ENCODE measurements at places on chromosomes 2 and 18.

DNA sequence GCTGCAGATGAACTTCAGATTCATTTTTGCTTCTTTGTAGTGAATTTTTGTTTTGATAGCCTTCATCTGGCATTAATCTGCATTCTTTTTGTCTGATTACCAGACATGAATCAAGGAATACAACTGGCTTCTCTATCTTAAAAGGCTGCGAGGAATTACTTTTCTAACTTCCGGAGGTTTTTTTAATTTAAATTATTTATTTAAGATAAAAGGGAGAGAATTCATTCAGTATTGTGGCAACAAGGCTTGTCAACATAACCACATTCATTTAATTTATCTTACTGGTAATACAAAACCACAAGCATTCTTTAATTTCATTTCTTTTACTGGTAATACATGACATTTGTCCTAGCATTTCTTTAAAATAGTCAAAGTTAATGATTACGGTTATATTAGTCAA, 36.0 kb downstream of the CSRNP3 start:
- DNase-seq = peak; percentile 16

DNA sequence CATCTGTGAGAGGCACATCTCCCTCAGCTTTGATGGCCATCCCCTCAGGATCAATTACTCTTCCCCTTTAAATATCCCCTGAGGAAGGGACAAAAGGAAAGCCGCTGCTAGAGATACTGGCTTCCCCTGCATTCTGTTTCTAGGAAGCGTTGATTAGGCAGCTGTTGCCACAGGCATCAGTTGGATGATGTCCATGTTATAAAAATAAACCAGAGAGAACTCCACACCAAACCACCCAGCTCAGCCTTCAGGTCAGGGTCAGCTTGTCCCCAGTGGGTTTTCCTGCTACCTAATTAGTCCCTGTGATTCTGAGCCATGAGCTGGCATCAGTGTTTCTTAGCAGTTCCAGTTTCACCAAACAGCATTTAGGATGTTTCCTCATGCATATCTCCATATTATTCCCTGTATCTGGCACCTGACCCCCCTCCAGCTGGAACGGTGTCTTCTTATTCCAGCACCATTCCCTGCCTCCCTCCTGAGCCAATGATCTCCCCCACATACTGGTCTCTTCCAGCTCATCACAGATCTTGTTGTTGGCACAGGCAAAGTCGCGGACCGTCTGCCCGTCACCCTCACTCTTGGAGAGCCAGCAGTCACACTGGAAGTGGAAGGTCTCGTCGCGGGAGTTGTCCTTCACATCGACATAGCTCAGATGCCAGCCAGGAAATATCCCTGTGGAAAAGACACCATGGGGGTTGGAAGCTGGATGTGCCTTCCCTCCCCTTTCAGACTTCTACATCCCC, 168.4 kb downstream of the LOXHD1 start:
- no peak for DNase-seq

GRCh38 chr18:44826418-44827259, 146.0 kb downstream of the SETBP1 start:
- DNase-seq = peak; percentile 99

- peak; percentile 66 for DNase-seq
Observed at GRCh38 chr18:44562986-44563385, 117.7 kb upstream of the SETBP1 start.

DNA sequence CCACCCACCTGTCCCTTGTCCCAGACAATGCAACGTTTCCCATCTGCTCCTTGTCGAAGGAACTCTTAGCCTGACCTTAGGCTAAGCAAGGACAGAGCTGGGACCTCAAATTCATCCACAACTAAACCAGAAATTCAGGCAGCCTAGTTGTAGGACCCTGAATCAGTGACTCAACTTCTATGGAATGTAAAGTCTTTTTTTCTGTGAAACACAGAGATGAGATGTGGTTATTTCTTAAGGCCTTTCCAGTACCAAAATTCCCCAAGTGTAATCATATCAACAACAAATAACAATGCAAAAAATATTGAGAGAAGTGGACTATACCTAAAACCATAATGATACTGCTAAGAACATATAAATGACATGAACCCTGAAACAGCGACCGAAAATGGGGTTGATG, 46.7 kb downstream of the EN1 start:
- peak; percentile 20 for DNase-seq

DNA sequence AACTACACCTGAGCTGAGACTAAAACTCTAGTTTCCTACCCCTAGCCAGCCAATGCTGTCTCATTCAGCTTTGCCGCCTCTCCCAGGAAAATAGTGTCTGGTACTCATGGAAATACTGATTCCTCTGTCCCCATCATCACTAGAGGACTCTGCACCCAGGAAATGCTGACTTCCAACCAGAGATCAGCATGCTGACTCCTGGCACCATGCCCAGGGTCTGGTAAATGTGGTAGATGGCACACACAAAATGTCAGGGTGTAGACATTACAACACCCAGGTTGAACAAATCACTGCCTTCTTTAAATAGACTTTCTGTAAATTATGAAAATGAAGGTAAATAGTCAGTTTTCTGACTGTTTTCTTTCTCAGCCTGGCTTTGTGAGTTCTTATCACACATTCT, 307.3 kb upstream of the CHAC2 start:
- no peak for DNase-seq

DNA sequence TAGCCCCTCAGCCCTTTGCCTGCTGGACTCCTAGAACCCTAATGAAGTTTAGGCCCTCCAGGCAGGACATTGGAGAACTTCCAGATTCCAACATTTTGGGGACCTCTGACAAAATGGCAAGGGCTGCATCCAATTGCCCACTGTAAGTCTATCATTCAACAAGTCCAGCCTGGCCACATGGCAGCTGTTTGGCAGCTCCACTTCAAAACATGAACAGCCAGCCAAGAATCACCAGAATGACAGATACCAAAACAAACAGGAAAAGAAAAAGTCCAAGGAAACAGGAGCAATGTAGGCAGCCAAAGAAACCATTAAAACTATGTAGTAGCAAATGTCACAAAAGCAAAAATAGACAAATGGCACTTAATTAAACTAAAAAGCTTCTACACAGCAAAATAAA, 25.5 kb downstream of the SLC4A5 start:
- DNase-seq = no peak

Measured in fibroblast of skin of left quadriceps (primary cell).